Dermis lymphatic vessel endothelial cell (primary cell): ENCODE measurements at places on chromosomes 7 and 10. TPM values are rescaled to one million over a fixed set of nuclear protein-coding genes. Genes with fewer than 3 reads are reported as not detected.

ELMO1 gene
- total RNA-seq, result 26.4 and 39.9 TPM in 2 replicates

PRLHR gene
- not detected in 2 replicates for total RNA-seq

THSD7A gene
- 28.3 and 37.5 TPM in 2 replicates for total RNA-seq

HOXA7 gene
- total RNA-seq, result 1.4 and 2.5 TPM in 2 replicates

H2BK1 gene
- total RNA-seq, result not detected in 2 replicates

ATG9B gene
- under 0.01 TPM in 2 replicates for total RNA-seq
